ENCODE measurements at places on chromosomes 5 and 9.

DNA sequence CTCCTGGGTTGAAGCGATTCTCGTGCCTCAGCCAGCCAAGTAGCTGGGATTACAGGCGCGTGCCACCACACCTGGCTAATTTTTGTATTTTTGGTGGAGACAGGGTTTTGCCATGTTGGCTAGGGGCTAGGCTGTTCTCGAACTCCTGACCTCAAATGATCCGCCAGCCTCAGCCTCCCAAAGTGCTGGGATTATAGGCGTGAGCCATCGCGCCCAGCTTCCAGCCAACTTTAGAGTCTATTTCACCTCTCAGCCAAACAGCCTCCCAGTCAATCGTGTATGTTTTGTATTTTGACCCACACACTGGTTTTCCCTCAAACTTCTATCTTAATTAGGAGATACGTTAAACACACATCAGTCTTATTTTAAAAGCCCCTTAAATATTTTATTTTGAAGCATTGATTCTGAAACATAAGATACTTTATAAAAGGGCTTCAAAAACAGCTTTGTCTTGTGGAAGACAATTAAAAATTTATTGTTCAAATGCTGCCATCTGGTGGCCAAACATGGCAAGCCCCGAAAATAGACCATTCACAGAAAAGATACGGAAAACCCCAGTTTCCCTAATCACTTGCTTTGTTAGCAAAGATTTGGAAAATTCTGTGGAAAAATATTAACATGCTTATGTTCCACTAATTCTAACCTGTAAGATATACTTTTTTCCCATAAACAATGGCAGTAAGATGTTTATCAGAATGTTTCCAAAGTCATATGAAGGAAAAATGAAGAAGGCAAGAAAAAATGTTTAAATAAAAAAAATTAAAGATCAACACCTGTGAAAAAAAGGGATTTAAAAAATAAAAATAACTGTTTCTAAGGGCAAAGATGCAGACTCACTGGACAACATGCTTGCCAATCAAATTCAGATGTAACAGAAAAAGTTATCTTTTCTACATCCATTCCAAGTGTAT is 33.1 kb downstream of the APTX start:
- peak; percentile 38 for DNase-seq

DNA sequence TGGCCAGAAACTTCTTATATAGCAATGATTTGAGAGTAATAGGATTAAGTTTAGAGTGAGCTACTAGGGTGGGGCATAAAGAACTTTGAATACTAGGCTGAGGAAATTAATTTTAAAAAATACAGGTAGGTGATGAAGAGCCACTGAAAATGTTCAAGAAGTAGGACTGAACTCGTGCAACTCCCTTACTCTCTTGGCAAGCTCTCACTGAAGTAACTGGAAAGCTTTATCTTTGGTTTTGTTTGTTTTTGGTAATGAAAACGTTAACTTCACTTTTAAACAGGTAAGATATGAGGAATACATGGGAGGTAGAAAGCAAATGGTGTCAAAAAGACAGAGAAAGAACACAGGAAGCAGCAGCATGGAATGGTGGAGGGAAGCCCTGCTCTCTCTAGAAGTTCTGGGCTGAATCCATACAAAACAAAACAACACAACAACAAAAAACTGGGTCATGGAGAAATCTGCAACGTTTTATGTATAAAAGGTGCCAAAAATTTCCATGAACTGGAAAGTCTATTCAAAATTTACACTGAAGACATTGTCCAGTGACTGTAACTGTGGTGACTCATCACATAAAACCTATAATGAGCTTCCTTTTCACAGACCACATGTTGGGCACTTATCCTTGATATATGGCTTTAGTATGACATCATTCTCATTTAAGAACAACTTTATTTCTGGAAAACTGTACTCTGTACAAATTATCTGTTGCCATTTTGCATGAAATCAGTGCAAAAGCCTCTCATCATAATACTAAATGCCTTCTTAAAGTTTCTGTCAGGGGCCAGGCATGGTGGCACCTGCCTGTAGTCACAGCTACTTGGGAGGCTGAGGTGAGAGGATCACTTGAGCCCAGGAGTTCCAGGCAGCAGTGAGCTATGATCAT is 91.2 kb upstream of the CHD1 start:
- no peak for DNase-seq

GRCh38 chr5:154647761-154648145 is 107.4 kb upstream of the LARP1 start:
- DNase-seq = no peak

DNA sequence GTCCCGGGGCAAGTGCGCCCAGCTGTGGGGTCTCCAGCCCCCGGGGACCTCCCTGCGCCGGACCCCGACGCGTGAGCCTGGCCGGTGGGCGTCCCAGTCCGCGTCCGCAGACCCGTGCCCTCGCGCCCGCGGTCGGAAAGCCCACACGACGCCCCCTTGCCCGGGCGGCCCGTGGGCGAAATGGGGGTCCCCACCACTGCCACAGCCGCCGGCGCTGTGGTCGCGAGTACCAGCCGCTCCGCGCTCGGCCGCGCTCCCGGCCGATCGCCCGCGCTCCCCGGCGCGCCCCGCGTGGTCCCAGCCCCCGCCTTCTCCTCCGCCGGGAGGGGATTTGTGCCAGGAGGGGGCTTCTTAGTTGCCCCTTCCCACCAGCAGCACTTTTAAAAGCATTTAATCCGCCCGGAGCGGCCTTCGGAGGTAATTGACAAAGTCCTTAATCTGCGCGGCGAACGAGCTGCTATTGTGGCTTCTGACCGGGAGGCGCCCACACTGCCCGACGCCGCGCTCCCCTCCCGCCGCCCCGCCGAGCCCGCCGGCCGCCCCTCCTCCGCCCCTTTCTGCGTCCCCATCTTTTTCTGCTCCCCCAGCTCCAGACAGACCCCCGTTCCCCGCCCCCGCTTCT is 469 bp upstream of the FIBCD1 start:
- DNase-seq = no peak

- DNase-seq = peak; percentile 34
Measured at GRCh38 chr5:77076961-77077828, 9.9 kb downstream of the ZBED3 start.

DNA sequence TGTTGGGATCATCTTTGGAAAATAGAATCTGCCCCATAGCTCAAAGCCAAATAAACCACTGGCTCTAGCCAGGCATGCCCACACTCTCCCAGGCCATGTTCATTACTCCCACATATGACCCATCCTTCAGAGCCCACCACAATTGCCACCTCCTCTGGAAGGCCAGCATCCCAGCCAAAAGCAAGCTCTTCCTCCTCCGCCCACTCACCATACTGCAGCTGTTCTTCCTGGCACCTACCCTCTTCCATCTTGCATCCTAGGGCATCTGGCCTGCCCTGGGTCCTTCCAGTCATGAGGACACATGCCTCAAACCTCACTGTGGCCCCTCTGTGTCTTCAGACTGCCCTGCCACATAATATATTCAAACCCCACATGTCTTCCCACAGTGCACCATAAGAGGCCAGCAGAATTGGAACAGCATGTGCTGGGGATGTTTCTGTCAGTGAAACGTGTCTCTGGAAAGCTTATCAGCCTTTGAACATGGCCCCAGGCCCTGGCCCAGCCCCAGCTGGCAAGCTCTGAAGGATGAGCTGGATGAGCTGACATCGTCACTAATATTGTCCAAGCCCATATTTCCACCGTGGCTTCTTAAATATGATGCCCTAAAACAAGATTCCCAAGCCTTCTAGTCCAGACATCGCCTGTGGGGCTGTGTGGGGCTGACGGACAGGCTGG is 230.8 kb downstream of the AGTPBP1 start:
- no peak for DNase-seq

DNA sequence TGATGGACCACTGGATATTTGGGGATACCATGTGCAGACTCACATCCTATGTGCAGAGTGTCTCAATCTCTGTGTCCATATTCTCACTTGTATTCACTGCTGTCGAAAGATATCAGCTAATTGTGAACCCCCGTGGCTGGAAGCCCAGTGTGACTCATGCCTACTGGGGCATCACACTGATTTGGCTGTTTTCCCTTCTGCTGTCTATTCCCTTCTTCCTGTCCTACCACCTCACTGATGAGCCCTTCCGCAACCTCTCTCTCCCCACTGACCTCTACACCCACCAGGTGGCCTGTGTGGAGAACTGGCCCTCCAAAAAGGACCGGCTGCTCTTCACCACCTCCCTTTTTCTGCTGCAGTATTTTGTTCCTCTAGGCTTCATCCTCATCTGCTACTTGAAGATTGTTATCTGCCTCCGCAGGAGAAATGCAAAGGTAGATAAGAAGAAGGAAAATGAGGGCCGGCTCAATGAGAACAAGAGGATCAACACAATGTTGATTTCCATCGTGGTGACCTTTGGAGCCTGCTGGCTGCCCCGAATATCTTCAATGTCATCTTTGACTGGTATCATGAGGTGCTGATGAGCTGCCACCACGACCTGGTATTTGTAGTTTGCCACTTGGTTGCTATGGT is 54.5 kb upstream of the HNRNPA0 start:
- DNase-seq = no peak

DNA sequence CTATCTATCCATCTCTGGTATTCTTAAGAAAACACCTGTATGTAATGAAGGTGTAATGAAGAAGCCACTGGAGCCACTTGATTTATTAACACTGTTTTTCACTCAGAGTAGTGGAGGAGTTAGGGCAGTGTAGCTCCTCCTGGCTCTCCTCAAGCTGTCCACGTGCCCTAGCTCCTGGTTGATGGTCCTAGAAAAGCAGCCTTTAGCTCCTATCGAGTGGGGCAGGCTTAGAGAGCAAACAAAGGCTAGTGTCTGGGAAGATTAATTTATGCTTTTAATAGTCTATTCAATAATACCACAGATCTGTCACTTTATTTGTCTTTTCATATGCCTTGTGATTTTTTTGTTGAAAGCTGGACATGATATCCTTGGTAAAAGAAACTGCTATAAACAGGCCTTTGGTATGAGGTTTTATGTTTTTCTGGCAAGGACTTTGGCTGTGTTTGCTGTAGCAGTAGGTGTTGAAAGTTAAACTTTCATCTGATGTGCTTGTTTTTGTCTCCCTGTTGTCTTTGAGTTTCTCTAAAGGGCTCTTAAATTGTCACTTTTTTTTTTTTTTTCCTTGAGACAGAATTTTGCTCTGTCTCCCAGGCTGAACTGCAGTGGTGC is 141.1 kb downstream of the GCNT1 start:
- DNase-seq = no peak

GRCh38 chr9:134286471-134287245 is 39.6 kb upstream of the RXRA start:
- DNase-seq = no peak

- no peak for DNase-seq
Measured at GRCh38 chr5:152376886-152377285, 28.2 kb downstream of the NMUR2 start.

DNA sequence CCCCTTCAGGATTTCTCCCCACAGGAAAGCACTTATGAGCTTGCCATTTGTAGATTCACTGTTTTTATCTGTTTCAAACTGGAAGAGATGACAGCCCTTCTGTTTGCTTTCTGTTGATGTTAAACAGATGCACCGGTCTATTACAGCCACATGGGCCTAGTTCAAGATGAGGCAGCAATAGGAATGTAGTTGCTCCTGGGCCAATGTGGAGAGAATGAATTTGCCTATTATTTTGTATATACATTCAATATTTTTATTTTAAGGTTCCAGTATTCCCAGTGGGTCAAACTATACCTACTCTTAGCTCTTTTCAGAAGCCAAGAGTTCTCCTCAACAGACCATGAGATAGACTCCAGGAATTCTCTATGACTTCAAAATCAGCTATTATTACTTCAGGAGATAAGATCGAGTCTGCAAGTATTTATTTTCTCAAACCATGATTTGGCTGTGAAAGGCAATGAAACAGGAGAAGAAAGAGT is 461.6 kb downstream of the RASEF start:
- DNase-seq = no peak

DNA sequence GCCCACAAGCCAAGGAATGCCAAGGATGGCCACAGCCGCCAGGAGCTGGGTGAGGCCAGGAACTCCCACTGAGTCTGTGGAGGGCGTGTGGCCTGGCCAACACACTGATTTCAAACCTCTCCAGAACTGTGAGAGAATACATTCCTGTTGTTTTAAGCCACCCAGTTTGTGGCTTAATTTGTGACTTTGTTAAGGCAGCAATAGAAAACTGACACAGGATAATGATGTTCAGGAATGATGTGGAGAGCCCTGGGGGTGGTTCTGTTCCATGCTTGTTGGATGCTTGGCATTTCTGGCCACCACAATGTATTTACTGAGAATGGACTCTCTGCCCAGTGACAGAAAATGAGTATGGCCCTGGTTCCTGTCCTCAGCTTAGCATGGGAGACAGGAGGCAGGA is 82.8 kb downstream of the DAP start:
- no peak for DNase-seq

- DNase-seq = no peak
Measured at GRCh38 chr5:100826133-100826532, 76.9 kb downstream of the ST8SIA4 start.

GRCh38 chr9:15203581-15203980 is 103.4 kb downstream of the TTC39B start:
- DNase-seq = no peak

DNA sequence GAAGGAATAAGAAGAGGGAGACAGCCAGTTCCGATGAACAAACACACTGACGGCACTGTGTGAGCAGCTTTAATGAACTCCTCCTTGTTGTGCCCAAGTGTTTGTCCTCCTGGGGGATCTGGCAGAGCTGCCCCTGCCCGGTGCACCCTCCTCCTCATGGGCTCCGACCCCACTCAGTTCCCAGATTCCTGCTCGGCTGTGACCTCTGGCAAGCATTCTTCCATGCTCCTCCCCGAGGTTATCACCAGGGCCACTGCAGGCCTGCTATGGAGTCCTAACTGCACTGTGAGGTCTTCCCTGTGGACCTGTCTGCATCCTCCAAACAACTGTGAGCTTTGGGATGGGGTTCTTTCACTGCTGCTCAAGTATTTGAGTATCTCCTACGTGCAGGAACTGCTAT is 142.2 kb downstream of the DCP2 start:
- no peak for DNase-seq

DNA sequence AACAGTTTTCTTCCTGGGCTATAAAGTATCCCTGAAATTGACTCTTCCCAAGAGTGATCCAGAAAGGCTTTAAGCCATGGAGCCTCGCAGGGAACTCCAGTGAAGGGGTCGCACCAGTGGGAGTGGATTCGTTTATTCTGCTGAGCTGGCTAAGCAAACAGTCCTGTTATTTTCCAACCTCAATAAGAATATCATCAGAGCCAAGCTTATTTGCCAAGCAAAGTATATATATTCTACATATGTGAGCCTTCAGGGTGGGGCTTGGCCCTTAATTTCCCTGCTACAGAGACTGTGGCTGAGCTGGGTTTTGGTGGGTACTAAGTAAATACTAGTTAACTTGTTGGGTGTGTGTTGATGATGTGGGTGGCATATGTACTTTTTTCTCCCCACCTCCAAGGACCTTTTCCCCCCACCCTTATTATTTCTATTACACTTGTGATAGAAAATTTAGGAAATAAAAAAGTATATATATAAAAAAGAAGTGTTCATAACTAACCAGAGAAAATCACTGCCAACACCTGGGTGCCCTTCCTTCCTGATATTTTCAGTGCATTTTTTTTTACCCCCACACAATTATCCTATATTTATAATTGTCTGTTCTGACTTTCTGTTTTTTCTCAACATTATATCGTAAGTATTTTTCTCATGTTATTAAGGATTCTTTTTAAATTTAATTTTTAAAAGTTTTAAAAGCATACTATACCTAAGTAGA is 5.3 kb downstream of the GSN start:
- no peak for DNase-seq

All from omental fat pad (tissue), 4 donors.